Naive B cell (primary cell): ENCODE measurements at places on chromosomes 11 and 22. TPM values are rescaled to one million over a fixed set of nuclear protein-coding genes. Genes with fewer than 3 reads are reported as not detected.

The ACER3 gene
- polyA plus RNA-seq, result 7.9 TPM

The SCN2B gene
- polyA plus RNA-seq, result not detected

The OR5A1 gene
- not detected for polyA plus RNA-seq

The SCGB1A1 gene
- not detected for polyA plus RNA-seq

The SLC7A4 gene
- polyA plus RNA-seq, result not detected

The HSPA8 gene
- polyA plus RNA-seq, result 727 TPM

DNA sequence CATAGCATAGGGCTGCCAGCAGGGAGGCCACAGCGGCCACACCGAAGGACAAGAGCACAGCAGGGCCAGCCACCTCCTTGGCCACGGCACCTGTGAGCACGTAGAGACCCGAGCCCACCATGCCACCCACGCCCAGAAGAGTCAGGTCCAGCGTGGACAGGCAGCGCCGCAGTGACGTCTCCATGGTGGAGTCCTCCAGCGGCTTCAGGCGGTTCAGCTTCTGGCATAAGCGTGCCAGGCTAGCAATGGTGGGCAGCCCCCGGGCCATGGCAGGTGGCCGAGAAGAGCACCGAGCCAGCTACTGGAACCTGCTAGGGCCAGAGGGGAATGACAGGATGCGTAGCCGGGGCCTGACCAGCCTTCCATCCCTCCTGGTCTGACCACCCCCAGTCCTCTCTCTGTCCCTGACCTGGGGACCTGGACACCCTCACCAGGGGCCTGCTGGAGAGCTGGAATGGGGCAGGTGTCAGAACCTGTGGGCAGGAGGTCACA, 770 bp downstream of the SLC7A4 start:
- DNase-seq, result no peak

DNA sequence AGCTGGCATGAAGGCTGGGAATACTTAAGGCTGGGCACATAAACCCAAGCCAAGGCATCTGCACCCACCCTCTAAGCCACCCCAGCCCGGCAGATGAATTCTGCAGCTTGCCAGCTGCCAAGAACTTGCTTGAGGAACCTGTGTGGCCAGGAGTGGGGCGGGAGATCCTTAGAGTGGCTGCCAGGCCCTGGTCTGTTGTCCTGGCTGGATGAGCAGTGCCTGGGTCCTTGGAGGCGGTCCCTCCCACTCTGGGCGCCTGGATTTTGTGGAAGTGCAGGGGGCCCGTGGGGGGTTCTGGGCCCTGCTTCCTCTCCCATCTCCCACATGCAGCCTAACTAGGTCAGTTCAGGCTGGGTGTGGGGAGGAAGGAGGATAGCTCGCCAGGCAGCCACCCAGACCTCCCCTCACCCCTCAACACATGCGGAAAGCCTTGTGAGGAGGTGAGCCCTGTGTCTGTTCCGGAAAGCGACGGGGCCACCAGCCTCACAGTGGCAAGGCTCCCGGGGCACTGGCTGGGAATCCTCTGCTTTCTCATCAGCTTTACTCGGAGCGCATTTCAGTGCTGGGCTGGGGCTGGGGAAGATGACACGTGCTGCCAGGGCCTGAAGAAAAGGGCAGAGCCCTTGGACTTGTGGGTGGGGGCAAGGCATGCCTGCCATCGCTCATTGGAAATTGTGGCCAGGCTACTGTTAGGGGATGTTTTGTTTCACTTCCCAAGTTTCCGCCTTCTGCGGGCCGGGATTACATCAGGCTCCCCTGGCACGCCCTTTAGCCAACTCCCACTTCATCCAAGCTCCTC, 8.4 kb downstream of the DAGLA start:
- DNase-seq, result no peak

DNA sequence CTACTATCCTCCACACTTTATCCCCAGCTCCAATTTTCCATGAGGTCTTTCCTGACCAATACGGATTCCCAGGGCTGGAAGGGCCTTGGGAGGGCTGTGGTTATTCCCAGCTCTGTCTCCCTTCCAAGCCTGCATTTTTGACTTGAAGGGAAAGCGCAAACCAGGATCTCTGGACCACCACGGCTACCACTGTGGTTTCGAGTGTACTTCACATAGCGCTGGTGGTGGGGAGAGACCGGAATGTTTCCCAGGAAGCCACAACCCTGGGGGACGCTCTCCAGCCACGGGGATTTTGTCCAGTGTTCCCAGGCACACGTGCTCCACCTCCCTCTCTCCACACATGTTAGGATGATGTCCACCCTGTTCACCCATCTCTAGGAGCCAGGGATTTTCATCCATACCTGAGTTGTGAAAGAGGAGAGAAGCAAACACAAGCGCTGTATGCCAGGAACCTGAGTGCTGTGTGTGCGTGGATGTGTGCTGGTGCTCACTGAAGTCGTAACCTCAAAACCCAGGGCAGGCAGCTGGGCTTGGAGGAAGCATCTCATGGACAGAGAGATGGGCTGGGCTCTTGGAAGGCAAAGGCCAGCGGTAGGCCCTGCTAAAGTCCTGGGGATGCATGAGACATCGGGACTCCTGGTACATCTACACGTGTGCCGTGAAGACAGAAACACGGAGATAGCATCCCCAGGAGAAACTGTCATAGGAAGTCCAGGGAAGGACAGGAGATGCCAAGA, 1.3 kb upstream of the NPTXR start:
- DNase-seq, result no peak

GRCh38 chr11:63553759-63554158, 9.4 kb downstream of the PLAAT2 start:
- DNase-seq, result no peak

- DNase-seq, result no peak
These were observed 54.6 kb upstream of the OR5P2 start for GRCh38 chr11:7851391-7851790.

DNA sequence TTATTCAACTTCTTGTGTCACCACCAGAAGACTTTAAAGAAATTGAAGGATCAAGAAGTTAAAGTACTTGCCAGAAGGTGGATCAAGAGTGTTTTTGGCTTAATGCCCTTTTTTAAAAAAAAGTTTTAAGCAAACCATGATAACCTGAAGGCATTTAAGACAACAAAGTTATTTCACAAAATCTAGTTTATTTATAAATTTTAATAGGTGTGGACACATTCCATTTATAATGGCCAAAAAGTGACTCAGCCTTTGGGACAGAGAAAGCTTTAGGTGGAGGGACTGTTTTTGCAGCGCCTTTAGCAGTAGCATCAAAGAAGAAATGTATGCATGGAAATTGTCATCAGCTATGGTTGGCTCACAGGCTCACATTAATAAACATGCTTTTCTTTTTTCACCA, 17.9 kb downstream of the TCP11L1 start:
- DNase-seq, result no peak

DNA sequence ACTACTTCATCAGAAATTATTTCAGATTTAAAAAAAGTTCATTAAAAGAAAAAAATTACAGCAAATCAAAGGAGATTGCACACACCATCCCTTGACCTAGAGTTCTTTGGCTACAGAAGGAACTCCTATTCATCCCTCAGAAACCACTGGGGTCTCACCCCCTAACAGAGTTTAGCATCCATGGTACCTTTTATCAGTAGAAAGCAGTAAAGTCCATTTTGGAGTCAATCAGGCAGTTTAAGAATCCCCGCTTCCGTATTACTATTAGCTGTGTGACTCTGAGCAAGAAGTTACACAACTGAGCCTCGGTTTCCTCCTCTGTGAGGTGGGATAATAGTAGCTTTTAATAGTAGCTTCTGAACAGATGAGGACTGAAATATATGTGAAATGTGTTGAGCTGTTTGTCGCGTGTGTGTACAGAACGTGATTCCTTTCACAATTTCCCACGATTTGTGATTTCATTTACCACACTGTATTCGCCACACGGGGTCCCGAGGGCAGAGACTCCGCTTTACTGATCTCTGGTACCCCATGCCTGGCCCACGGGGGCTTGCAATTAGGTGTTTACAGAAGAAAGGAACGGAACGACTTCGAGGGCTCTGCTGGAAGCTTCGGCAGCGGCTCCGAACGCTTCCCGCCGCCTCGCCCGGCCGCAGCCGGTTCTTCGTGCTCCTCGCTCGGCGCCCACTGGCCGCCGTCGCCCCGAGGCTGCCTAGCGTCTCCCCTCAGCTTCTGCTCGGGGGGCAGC, 72.5 kb upstream of the ZBED5 start:
- DNase-seq, result peak; percentile 31

DNA sequence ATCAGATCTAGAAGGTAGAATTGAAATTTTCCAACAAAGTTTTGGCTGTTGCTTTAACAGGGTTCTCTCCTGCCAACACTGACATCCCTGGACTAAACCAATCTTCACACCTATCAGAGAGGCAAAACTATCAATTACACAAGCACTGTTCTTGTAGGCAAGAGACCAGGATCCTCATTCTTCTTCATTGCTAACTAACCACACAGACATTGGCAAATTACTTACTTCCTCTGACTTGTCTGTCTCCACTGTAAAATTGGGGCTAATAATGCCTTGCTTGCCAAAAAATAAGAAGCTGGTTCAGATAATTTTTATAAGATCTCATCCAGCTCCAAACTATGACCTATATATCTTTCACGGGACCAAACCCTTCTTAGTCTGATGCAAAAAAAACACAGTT, 93.8 kb upstream of the DDI1 start:
- DNase-seq, result no peak

DNA sequence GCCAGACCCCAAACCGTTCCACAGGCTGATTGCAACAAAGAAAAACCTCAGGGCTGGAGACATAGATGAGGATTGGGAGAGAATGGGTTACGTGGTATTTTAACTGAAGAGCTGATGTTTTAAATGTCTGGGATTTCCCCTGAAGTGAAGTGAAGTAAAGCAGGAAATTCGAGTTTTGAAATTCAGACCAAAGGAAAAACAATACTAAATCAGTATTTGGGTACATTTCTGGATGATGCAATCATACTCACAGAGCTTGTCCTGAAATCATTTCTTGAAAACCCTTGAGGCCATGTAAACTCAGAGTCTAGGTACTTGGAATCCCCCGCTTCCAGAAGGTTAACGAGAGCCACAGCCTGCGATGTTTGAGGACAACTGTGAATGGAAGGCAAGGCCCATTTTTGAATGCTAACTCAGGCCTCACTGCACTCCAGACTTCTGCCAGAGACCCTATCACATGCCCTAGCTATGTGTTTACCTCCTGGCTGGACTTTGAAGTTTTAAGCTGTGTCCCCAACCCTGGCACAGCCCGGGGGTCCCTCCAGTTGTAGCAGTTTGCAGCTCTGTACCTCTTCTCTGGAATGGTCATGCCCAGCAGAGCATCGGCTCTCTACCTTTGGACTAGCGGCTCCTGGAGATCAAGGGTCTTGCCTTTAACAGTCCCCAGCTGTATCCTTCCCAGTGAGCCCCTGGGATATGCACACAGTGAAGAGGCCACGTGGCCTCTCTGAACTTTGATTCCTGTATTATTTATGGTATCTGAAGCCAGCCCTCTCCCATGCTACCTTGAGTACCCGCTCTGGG, 5.4 kb upstream of the FTH1 start:
- DNase-seq, result no peak

DNA sequence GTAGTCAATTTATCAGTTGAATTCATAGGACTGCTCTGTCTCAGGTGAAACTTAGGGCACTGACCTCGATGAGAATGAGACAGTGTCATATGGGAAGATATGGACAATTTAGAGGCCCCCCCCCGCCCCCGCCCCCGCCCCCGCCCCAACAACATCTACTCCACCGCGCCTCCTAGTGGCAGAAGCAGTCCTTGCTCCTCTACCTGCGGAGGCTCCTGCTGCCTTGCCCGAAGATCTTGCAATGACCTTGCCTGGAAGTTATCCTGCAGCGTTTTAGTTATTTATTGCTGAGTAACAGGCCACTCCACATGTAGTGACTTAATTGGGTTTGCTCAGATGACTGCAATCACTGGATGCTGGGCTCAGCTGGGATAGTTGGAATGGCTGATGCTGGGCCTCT, 15.2 kb downstream of the SERPINH1 start:
- no peak for DNase-seq

DNA sequence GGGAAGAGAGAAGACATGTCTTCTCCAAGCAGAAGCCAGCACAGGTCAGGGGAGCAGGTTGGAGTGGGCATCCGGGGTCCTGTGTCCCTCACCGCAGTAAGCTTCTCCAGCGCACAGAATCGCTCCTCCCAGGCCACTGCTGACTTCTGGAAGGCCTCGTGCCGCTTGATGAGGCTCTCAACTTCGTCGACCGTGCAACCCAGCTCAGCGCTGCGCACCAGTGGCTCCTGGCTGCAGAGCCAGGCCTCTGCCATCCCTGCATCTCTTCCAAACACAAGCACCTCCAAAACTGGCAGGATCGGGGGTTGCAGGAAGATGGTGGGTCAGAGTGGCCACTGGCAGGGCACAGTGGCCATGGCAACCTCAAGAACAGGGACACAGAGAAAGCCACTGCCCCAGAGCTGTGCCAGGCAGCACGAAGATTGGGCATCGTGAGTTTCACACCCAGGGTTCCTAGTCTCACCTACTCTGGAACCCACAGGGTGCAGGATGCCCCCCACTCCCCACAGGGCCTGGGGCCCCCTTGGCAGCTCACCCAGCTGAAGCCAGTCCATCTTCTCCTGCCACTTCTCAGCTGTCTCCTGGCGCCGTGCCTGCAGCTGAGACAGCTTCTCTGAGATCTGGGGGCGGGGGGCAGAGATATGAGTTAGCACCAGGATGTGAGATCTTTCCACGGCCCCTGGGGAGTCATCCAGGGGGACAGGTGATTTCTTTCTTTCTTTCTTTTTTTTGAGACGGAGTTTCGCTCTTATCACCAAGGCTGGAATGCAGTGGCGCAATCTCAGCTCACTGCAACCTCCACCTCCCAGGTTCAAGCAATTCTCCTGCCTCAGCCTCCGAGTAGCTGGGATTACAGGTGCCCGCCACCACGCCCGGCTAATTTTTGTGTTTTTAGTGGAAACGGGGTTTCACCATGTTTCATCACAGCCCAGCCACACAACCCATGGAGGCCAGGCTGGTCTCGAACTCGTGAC, 11.2 kb upstream of the RBM4B start:
- no peak for DNase-seq

GRCh38 chr11:133842730-133843129, 2.6 kb downstream of the SPATA19 start:
- DNase-seq, result no peak

GRCh38 chr11:120680322-120680721, 168.8 kb downstream of the GRIK4 start:
- no peak for DNase-seq

DNA sequence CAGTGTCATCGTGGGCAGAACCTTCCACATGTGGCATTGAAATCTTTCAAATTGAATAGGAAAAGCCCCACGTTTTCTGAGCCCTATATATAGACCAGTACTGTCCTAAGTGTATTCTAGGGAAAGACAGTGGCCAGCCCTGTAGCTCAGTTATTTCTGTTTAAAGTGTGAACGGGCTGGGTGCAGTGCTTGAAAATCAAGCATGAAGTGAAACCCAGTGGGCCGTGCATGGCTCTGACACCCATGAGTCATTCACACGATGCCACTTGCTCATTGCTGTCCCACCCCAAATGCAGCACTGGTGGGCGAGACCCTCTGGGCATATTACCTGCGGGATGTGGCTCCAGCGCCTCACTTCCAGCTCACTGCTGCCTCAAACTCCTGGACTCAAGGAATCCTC, 29.8 kb upstream of the CCDC188 start:
- DNase-seq, result no peak

GRCh38 chr22:37762389-37762836, 45.3 kb upstream of the GCAT start:
- DNase-seq, result no peak

- DNase-seq, result no peak
These were observed 32.6 kb downstream of the KIAA0930 start for GRCh38 chr22:45207981-45208664.
